ENCODE measurements at places on chromosomes 1 and 21.
A peak's percentile ranks its signal among the peaks of the same experiment; 100 is the strongest.

GRCh38 chr1:202642619-202643291 is 67.5 kb downstream of the SYT2 start:
- no peak for DNase-seq

GRCh38 chr1:8460784-8461183 is 142.9 kb downstream of the SLC45A1 start:
- no peak for DNase-seq

- DNase-seq = no peak
These were observed 957.4 kb upstream of the NCAM2 start for GRCh38 chr21:20040768-20041167.

- DNase-seq = no peak
These were observed 37.6 kb downstream of the PUM1 start for GRCh38 chr1:31027693-31028526.

- no peak for DNase-seq
These were observed 260.8 kb downstream of the GPATCH2 start for GRCh38 chr1:217369996-217370551.

DNA sequence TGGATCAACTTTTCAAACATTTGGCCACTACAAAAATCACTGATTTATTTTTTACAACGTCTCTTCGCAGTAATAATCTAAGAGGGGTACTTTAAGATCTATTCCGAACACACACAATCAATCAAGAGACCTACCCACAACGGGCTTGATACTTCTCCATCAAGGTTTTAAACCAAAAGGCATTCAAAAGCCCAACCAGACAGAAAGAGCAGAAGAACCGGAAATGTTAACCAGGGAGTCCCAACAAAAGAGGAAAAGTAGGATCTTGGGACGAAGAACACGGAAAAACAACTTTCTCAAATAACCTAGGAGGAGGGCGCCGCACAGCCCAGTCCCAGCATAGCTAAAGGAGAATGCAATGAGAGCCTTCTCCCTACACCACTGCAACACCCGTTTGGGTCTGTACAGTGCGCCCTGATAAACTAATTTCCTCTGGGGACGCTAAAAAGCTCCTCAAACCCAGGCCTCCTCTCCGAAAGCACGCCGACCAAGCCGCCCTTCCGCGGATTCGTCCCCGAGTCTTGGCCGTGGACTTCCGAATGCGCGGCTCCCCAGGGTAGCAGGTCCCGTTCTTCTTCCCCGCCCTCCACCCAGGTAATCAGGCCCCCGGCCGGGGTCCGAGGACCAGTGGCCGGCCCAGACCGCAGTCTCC is 623 bp downstream of the RPL22 start:
- no peak for DNase-seq

GRCh38 chr1:218463194-218464156 is 118.3 kb downstream of the TGFB2 start:
- DNase-seq = no peak

GRCh38 chr1:171834821-171835220 is 6.5 kb upstream of the DNM3 start:
- DNase-seq = no peak

GRCh38 chr1:42945164-42945563 is 13.5 kb downstream of the SLC2A1 start:
- DNase-seq = no peak

- no peak for DNase-seq
These were observed 22.7 kb downstream of the NCF2 start for GRCh38 chr1:183567584-183567983.

GRCh38 chr1:91018006-91018405 is 3.8 kb downstream of the ZNF644 start:
- DNase-seq = no peak

DNA sequence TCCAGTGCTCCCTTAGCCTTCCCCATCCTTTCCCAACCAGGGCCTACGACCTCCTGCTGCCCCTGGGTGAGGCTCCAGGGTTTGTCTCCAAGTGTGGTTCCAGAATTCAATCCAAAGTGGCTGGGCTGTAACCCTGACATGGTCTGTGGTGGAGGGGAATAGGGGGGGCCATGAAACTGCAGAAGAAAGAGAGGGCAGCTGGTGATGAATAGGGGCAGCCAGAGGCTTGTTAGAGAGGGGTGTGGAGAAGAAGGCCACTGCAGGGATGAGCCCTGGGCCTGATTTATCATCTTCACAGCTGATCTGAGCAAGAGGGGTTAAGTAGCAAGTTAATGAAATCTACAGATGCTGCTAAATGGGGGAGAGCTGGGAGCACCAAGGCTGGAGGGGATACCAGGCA is 12.9 kb upstream of the ERI3 start:
- DNase-seq = no peak

- no peak for DNase-seq
These were observed 55.5 kb downstream of the TLR5 start for GRCh38 chr1:223087291-223088255.

- DNase-seq = no peak
These were observed 57.4 kb upstream of the NR5A2 start for GRCh38 chr1:199970125-199970524.

GRCh38 chr1:171506525-171507304 is 21.4 kb downstream of the PRRC2C start:
- DNase-seq = no peak

DNA sequence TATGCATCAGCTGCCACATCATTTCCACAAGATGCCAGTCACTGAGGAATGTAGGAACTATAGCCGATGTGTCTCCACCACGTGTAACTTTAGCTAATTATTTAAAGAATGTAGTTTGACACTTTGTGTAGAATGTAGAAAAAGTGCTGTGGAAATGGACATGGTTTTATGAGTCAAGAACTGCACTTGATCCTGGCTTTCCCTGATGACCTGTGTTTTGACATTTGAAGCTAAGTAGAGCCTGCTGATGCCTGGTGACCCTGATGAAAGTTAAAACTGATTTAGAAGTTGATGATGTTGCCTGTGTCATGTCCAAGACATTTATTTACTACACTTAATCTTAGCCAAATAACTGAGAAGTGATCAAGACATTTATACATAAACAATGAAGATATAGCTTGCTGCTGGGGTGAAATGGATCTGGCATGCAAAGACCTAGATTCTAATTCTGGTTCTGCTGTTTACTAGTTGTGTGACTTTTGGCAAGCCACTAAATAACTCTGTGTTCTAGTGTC is 4.4 kb upstream of the OSBPL9 start:
- no peak for DNase-seq

GRCh38 chr1:88549536-88549935 is 134.5 kb upstream of the PKN2 start:
- DNase-seq = no peak

GRCh38 chr1:198902655-198903054 is 263.8 kb downstream of the PTPRC start:
- no peak for DNase-seq

DNA sequence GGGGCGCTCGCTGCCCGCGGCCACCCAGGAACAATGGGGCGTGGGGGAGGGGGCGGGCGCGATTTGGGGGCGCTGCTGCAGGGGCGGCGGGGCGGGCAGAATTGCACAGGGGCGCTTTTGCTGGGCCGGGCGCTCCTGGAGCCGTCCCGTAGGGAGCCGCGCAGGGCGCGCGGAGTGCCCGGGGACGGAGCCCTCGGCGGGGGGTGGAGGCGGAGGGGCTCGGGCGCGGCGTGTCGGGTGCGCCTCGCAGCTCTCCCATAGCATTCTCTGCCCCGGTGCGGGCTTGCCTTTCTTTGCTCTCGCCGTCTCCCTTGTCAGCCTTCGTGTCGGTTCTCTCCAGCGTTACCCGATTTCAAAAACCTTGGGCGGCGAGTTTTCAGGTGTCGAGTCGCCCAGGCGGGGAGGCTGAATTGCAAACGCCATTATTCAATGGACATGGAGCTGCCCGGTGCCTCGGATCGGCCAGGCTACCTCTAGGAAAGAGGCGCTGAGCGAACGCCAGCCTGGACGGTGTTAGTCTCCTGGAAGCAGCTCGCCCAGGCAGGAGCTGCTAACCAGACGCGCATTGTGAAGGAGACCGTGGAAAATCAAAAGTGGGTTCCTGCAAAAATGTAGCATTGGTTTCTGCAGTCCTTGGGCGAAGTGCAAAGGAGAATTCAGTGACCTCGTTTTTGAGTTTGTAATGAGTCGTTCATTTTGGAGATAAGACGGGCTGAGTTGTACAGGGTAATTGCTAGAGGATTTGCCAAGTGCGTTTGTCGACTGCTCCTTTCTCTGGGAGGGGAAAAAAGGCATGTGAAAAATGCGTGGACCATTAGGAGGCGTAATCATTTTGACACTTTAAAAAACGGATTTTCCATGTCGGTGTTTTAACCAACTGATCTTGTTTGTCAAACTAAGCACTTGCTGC is 626 bp downstream of the CXADR start:
- DNase-seq = no peak

GRCh38 chr1:15258833-15259621 is 12.0 kb downstream of the FHAD1 start:
- DNase-seq = no peak

DNA sequence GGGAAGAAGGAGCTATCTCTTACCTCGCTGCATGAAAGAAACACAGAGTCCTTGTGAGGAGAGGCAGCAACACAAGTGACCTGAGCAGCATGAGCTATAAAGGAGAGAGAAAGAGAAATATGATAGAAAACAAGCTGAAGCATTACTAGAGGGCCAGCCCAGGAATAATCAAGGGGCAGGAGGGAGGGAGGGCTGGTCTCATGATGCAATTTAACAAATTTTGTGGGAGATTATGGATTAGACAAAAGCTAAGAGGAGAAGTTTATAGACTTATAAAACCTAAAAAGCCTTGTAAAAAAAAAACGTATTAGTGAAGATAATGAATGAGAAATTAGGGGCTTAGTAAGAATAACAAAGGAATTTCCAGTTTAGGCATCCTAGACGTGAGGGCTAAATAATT is 5.0 kb downstream of the WDR77 start:
- no peak for DNase-seq

DNA sequence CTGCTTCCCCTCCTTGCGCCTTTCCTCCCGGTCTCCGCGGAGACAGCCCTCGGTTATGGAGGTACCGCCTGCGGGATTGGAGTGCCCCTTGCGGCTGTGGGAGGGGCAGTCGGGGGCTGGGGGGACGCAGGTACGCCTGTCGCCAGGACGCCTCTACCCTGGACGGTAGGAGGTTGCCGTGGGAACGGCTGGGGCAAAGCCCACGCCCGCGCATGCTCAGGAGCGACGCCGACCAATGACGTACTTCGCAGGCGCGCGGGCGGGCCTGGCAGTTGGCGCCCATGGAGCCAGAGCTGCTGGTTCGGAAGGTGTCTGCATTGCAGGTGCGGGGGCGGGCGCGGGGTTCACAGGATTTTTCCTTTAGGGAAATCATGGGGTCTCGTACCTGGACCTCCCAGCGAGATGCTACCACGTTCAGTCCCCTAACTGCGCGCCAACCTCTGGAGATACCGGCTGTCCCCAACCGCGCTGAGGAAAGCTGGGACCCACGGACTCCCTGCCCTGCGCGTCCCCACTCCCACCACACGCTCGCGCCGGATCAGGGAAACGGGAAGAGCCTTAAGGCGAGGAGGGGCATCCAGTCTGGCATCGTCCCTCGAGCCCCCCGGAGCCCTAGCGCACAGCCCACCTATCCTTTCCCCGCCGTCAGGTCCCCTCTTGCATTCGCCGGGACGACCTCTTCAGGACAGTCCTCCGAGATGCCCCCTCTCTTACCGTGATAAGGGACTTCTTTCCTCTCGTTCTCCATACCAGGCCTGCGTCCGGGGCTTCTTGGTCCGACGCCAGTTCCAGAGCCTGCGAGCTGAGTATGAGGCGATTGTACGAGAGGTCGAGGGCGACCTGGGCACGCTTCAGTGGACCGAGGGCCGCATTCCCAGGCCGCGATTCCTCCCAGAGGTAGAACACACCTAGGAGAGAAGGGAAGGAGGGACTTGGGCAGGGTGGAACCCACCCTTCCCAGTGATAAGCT is at the start of gene IQCC:
Gene IQCC, plus strand, starts transcription at position 271 of the 970 bp plus-strand sequence. Its CDS starts 11 bp downstream, at position 282.
- peak; percentile 80 for DNase-seq

GRCh38 chr21:45179568-45180245 is 105.3 kb downstream of the ADARB1 start:
- DNase-seq = no peak

DNA sequence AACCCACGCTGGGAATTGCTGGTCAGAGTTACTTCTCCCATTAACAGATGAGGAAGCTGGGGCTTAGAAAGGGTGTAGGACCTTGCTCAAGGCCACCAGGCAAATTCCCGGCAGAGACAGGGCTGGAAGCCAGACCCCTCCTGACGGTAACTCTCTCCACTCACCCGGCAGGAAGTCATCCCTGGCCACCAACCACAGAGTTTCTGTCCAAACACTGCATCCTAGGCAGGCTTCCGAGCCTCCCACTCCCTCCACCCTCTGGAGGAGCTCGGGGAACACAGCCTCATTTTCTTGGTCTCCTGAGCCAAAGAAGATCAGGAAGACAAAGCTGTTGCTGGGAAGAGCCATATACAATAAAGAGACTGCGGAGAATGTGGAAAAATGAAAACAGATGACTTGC is 25.0 kb upstream of the ZNF436 start:
- DNase-seq = no peak

DNA sequence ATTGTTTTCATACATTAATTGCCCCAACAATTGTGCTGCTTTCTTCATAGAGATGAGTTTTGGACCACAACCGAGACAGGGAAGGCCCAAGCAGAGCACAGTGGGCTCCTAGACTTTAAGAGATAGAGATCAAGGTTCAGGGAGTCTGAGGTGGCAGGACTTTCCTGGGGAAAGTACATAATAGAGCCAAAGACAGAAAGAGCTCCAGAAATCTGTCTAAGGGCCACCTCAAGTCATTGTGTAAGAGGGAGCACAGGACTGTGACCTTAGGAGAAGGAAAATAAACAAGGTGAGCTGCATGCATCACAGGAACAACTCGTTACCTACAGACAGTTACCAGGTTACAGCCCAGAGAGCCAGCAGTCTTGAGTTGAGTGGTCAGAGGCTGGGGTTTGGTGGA is 41.3 kb upstream of the CR2 start:
- no peak for DNase-seq

DNA sequence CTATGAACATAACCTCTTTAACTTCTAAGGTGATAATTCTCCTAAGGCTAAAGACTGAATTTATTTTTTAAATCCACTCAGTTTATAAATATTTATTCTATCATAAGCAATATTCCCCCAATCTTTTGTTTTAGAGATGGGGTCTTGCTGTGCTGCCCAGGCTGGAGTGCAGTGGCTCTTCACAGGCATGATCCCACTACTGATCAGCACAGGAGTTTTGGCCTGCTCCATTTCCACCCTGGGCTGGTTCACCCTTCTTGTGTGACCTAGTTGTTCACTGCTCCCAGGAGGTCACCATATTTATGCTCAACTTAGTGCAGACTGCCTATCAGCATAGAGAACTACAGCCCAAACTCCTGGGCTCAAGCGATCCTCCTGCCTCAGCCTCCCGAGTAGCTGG is 38.6 kb downstream of the LPGAT1 start:
- DNase-seq = no peak

DNA sequence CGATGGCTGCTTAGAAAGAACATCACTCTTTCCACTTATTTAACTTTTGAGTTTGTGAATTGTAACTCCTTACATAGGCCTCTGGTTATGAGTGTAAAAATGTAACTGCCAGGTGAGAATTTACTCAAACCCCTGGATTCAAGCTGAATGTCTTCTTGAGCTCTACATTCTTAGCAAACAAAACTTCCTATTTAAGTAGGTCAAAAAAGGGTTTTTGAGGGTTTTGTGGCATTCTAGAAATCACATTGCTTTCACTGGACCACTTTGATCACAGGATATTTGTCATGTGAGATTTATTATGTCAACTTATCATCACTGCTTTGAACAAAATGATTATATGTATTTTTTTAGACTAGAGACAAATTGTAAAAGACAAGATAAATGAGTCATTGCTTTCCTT is 5.7 kb downstream of the IL23R start:
- no peak for DNase-seq
